Activated B cell treated with CpG ODN at 0.5 μM for 24 hours (primary cell): ENCODE measurements at places on chromosomes 11 and 22. TPM values are rescaled to one million over a fixed set of nuclear protein-coding genes. Genes with fewer than 3 reads are reported as not detected.

The SLC22A9 gene
- not detected in 2 replicates for total RNA-seq

The TNKS1BP1 gene
- total RNA-seq: 13.9 and 14.3 TPM in 2 replicates

The SLC37A2 gene
- total RNA-seq: 21.3 and 27.5 TPM in 2 replicates

The NPAS4 gene
- not detected in 2 replicates for total RNA-seq

The HOATZ gene
- not detected in 2 replicates for total RNA-seq

The KCNJ4 gene
- not detected in 2 replicates for total RNA-seq

- DNase-seq: no peak
Measured at GRCh38 chr22:40594346-40594745, 42.2 kb downstream of the MRTFA start.

- no peak for DNase-seq
Measured at GRCh38 chr11:59611570-59612565, 3.7 kb downstream of the OSBP start.

DNA sequence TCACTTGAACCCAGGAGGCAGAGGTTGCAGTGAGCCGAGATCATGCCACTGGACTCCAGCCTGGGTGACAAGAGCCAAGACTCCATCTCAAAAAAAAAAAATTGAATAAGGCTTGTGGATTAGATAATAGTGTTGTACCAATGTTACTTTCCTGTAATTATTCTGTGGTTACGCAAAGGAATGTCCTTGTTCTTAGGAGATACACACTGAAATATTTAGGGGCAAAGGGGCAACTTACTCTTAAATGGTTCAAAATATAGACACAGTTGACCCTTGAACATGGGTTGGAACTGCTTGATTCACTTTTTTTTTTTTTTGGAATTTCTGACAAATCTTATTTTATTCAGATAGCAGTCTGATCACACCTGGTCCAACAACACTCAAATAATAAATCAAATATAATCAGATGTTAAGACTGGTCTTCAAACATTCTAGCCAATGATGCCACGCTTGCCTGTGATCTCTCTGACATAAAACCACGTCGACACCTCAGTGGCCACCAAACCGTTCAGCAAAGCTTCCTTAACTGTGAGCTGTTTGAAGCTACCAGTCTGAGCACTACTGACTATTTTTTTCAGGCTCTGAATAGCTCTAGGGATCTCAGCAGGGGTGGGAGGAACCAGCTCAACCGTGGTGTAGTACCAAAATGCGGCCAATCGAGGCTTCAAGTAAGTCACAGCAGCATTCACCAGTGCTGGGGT is 710 bp downstream of the ATP5MGL start:
- no peak for DNase-seq

GRCh38 chr11:68460741-68461574 is at the start of gene PPP6R3:
Gene PPP6R3 (plus strand): TSS chr11:68460752. CDS start chr11:68537665, 76,913 bp downstream.
- DNase-seq: no peak

- DNase-seq: no peak
Measured at GRCh38 chr11:72600557-72600956, 73.7 kb downstream of the PDE2A start.

- DNase-seq: no peak
Measured at GRCh38 chr11:115430345-115430744, 73.9 kb downstream of the CADM1 start.

GRCh38 chr11:86582898-86583297 is 89.5 kb downstream of the ME3 start:
- DNase-seq: no peak

- DNase-seq: no peak
Measured at GRCh38 chr11:105609341-105609781, 512 bp upstream of the GRIA4 start.

GRCh38 chr22:33314316-33314715 is 256.1 kb upstream of the SYN3 start:
- DNase-seq: no peak
